ENCODE measurements at places on chromosomes 7 and 10. TPM values are rescaled to one million over a fixed set of nuclear protein-coding genes. Genes with fewer than 3 reads are reported as not detected.

The RAMP3 gene
- polyA plus RNA-seq: 10.4 TPM

The AKR1C4 gene
- not detected for polyA plus RNA-seq

The SH2B2 gene
- polyA plus RNA-seq: 4.1 TPM

The MEOX2 gene
- polyA plus RNA-seq: 2.1 TPM

The CPXM2 gene
- polyA plus RNA-seq: 6.4 TPM

The CHRM2 gene
- 3.6 TPM for polyA plus RNA-seq

The GNG11 gene
- polyA plus RNA-seq: 48.0 TPM

The CACNA2D1 gene
- polyA plus RNA-seq: 27.1 TPM

The EGR2 gene
- polyA plus RNA-seq: 13.8 TPM

The TMEM270 gene
- not detected for polyA plus RNA-seq

The NOD1 gene
- polyA plus RNA-seq: 8.5 TPM

The WEE2 gene
- polyA plus RNA-seq: 0.19 TPM

The CCDC146 gene
- 21.8 TPM for polyA plus RNA-seq
